ENCODE measurements at places on chromosomes 5 and 9. TPM values are rescaled to one million over a fixed set of nuclear protein-coding genes. Genes with fewer than 3 reads are reported as not detected.

- no peak overlapping the region for H3K4me3 ChIP-seq
- peaks cover 25% of the 10 kb centered on the region for H3K4me1 ChIP-seq
- H3K27ac ChIP-seq = peak overlapping the region; percentile 70
- H3K27me3 ChIP-seq = no peaks in the 10 kb centered on the region
- H3K36me3 ChIP-seq = no peaks in the 10 kb centered on the region
- DNase-seq = peak; percentile 55
Observed at GRCh38 chr5:33261305-33261704, 179.5 kb upstream of the TARS1 start.

- no peaks in the 10 kb centered on the region for H3K4me1 ChIP-seq
- peaks cover 7% of the 10 kb centered on the region for H3K27me3 ChIP-seq
- no peak overlapping the region for H3K27ac ChIP-seq
- H3K36me3 ChIP-seq = no peaks in the 10 kb centered on the region
- H3K4me3 ChIP-seq = no peak overlapping the region
Observed at GRCh38 chr9:89466451-89467277, 31.2 kb downstream of the SEMA4D start.

DNA sequence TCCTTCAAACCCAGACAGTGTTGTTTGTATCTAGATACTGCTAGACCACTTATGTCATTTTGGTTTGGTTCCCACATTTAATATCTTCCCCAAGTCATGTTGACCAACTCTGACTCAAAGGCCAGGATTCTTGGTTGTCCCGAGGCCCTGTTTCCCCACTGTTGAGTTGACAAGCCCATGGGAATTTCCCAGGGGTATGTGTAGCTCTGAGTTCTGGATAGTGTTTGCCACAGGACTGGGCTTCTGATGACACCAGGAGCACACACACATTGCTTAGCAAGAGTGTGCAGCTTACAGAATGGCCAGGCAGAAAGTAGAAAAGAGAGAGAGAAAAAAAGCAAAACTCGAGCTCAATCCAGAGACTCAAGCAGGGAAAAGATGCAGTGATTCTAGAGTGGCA, 214.4 kb downstream of the NXNL2 start:
- peaks cover 40% of the 10 kb centered on the region for H3K4me1 ChIP-seq
- no peak for DNase-seq
- no peaks in the 10 kb centered on the region for H3K36me3 ChIP-seq

Gene CATSPER3
- total RNA-seq = 0.08 TPM

Gene CCL27
- not detected for total RNA-seq

Measured in SJSA1 (cell line).